CD4-positive, alpha-beta T cell (primary cell): ENCODE measurements at places on chromosomes 1 and 21. TPM values are rescaled to one million over a fixed set of nuclear protein-coding genes. Genes with fewer than 3 reads are reported as not detected.
A peak's percentile ranks its signal among the peaks of the same experiment; 100 is the strongest.

The CACNA1S gene
- not detected for total RNA-seq

The SLC25A34 gene
- 2.8 TPM for total RNA-seq

The DIO1 gene
- not detected for total RNA-seq

The OR6Y1 gene
- total RNA-seq = not detected

The GPR3 gene
- total RNA-seq = 0.14 TPM

The KRTAP25-1 gene
- not detected for total RNA-seq

The GUCA2A gene
- total RNA-seq = not detected

The BSND gene
- not detected for total RNA-seq

The S1PR1 gene
- 397 TPM for total RNA-seq

The FBLIM1 gene
- total RNA-seq = not detected

The TDRD10 gene
- not detected for total RNA-seq

The LORICRIN gene
- total RNA-seq = not detected

The TP73 gene
- not detected for total RNA-seq

The SELL gene
- 204 TPM for total RNA-seq

DNA sequence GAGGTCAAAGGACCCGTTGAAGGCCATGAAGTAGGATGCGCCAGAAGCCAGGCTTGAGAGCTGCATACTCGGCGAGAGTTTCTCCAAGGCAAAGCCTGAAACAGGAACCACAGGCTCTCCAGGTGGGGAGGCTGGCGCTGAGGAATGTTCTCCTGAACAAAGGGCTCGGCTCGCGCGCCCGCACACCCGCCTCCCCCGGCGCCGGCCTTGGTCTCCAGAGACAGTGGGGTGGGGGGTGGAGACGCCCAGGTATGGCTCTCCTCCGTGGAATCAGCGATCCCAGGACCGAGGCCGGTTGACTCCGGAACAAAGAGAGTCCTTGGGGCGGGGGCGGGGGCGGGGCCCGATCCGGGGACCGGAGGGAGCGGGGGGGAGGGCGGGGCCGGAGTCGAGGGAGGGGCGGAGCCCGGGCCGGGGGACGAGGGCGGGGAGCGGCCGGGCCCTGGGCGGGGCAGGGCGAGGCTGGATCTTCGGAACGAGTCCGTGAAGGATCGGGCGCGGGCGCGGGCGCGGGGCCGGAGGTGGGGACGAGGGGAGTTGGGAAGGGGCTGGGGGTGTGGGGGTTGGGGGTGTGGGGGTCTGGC, 85.0 kb downstream of the NKAIN1 start:
- peak; percentile 34 for DNase-seq

DNA sequence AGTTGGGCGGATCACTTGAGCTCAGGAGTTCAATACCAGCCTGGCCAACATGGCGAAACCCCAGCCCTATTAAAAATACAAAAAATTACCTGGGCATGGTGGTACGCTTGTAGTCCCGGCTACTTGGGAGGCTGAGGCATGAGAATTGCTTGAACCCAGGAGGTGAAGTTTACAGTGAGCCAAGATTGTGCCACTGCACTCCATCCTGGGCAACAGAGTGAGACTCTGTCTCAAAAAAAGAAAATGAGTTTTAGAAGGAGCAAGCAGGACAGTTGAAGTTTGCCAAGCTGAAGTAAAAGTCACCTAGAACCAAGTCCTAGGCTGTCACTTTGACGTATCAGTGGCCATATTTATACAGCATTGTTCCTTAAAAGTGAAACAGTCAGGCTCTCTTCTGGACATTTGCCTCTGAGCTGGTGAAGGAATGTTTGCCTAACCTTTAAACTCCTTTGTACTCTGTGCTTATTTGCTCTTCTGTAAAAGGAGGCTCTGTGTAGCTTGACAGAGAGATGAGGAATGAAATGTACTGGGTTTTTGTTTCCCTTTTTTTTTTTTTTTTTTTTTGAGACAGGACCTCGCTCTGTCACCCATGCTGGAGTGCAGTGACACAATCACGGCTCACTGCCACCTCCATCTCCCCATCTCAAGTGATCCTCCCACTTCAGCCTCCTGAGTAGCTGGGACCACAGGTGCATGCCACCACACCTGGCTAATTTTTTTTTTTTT, 2.8 kb downstream of the RAB4A start:
- no peak for DNase-seq

DNA sequence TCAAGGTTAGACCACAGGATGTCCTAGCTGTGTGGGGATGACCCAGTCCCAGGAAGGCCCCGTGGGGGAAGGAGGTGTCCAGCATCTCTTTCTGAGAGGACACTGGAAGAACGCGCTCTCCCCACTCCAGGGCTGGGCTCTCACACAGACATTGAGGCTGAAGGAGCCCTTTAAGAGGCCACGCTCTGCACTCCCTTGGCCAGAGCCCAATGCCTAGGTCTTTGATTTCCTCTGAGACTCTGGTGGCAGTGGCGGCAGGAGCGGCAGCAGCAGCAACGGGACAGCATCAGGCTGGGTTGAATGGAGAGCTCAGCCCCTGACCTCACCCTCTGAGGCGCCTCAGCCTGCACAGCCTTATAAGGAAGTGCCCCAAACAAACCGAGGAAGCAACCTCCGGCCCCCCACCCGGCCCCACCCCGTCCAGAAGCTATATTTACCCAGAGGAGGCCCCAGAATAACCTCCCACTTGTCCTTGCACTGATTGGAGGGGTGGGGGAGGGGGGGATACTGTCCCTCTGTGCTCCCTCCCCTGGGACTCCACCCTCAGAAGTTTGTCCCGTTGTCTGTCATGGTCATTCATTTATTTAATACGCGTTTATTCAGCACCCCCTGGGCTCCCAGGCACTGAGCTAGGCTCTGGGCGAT, 12.3 kb downstream of the NES start:
- no peak for DNase-seq

- DNase-seq = no peak
These were observed 9.2 kb upstream of the EVA1C start for GRCh38 chr21:32403201-32403777.

DNA sequence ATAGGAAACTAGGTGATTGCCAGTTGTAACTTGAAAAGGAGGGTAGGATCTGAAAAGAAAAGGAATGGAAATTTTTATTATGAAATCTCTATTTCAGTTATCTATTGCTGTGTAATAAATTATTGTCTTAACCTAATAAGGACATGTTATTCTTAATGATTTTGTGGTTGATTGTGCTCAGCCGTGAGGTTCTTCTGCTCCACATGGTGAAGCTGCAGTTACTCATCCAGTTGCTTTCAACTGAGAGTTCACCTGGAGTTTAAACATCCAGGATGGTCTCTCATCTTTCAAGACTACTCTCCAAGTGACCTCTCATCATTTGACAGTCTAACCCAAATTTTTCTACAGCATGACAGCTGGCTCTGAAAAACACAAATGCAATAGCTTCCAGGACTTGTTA, 96.0 kb downstream of the ATG4C start:
- DNase-seq = no peak

DNA sequence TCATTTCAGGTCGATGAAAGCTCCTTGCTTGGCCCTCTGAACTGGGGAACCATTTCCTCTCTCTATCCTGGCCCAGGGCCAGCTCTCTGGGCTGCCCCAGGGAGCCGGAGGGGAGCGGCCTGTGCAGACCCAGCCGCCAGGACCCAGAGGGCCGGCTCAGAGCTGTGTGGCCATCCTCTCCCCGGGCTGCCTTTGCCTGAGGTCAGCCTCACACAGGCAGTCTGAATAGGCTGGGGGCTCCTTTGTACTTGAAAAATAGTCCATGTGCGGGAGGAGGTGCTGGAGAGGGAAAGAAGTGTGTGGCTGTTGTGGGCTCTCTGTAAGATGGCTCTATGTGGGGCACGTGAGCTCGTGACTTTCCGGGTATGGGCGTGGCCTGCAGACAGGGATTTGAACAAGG, 275.1 kb upstream of the VAMP3 start:
- no peak for DNase-seq

GRCh38 chr1:1982379-1983232, 21.0 kb downstream of the CFAP74 start:
- no peak for DNase-seq

- DNase-seq = no peak
These were observed 314.9 kb upstream of the DEPDC1 start for GRCh38 chr1:68811806-68812205.

DNA sequence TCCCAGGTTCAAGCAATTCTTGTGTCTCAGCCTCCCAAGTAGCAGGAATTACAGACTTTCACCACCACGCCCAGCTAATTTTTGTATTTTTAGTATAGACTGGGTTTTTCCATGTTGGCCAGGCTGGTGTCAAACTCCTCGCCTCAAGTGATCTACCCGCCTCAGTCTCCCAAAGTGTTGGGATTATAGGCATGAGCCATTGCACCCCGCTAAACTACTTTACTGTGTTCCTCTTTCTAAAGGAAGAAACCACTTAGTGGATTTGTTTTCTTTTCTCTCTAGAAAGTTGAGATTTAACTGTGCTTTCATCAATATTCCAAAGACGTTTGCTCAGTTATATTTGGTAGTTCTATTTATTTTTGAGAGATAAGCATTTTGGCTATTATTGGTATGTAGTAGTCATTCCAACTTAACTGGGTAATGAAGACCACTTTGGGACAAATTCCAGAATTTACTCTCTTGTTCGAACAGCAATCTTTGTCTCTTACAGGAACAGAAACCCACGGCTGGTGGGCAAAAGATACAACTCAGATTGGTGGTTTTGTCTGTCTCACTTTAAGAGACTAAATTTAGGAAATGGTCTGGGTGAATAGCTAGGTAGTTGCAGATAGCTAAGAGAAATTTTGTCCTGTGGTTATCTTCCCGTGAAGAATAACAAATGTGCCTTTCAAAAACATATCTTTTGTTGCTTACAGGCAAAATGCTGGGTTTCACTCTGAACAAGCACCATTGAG, 103.5 kb upstream of the CD55 start:
- DNase-seq = no peak

DNA sequence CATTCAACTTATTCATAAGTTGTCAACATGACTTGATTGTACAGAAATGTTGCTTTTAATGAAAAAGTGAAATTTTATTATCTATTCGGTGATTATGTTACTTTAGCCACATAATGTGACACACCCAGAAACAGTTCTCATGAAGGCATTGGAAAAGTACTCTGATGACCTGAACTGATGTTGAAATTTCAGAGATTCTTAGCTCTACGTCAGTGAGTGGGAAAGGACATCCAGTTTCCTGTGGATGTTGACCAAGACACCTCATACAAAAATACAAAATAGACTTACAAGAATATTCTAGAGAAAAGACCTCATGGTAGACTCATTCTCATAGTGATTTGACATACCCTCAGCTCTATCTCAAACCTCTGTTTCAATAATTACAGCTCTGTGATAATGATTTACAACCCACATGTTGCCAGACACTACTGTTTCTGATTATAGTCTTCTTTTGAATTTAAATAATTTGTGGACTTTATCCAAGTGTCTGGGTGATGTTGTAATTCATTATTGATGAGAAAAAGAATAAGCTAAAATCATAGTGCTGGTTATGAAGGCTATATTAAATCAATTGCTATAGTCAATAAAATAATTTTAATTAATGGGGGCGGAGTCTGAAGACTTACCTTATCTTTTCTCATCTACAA, 37.3 kb downstream of the KCNK2 start:
- DNase-seq = no peak

DNA sequence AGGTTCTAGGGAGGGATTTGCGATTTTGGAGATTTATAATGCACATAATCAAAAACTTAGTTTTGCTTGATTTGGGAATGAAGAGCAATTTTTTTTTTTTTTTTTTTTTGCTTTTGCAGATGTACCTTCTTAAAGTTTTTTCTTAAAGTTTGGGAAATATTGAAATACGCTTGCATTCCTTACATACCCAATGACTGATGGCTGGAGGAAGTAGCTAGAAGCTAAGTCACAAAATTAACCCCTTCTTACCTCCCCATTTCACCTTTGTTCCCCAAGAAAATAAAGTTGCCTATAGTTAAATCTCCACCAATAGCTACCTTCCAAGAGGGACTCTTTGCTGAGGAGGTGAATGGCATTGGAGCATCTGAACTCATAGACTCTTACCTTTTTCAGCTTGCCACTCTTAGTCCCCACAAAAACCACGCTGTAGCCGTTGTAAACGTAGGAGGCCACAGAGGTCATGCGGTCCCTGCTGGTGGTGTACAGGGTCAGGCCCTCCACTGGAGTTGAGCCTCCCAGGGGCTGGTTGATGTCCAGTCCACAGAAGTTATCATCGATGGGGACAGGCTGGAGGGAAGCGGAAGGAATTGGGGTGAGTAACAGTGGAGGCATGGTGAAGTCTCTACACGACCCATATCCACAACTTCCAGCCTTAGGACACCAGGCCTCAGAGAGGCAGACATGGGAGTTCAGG, 34.1 kb downstream of the PLXNA2 start:
- DNase-seq = no peak

- DNase-seq = no peak
These were observed 7.8 kb downstream of the AHCTF1 start for GRCh38 chr1:246923900-246924299.

DNA sequence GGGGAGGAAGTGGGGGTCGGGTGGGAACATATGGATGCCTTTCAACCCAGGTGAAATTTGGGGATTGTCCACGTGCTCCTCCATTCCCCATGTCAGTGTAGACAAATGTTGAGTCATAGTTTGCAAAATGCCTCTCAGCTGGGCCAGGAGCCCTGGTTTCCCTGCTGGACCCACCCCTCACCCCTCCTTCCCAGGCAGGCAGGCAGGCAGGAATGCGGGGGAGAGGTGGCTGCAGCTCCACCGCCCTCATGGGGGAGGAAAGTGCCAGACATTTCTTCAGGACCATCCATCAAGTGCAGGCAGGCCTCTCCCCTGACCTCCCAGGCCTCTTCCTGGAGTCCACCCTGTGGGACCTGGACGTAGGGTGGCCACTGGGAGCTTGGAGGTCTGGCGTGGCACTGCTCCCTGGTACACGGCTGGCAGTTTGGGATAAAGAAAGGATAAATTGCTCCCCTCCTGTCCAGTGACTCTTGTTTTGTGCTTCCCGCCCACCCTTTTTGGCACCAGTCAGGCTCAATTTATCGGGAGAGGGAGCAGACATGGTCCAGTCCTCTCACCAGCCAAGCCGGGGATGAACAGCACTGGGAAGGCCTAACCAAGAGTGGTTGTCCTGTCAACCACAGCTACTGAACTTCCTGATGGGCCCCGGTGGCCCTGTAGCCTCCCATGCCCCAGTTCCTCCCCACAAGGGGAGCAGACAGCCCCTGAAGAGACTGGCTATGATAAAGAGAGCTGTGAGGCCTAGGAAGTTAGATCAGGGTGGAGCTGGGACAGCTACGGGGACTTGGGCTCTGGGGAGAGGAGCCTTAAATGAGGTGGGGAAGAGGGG, 18.9 kb downstream of the NPR1 start:
- no peak for DNase-seq
